Activated CD4-positive, CD25-positive, alpha-beta regulatory T cell (primary cell): ENCODE measurements at places on chromosomes 16 and 17.

GRCh38 chr16:15907863-15908478 is 19.6 kb upstream of the CEP20 start:
- no peak for DNase-seq

- no peak for DNase-seq
Observed at GRCh38 chr16:85625053-85625452, 11.9 kb downstream of the GSE1 start.

- no peak for DNase-seq
Observed at GRCh38 chr16:21645261-21645721, 7.1 kb downstream of the IGSF6 start.

DNA sequence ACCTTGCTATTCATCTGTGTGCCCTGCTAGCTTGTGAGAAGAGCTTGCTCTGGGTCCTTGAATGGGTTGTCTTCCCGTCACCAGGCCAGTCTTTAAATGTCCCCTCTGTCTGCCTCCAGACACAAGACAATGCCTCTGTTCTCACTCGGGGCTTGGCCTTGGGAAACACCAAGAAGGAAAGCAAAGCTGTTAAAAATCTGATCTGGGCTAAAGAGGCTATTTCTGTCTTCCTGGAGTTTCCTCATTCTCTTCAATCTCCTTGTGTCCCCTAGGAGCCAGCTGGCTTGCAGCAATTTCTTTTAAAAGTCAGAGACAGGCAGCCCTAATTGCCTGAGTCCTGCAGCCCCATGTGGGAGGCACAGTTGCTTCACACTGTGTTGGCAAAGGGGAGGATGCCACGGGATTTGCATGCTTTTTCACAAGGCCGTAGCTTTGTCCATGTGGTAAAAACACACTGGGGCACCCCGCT is 2.5 kb downstream of the DNAI2 start:
- DNase-seq = no peak

- DNase-seq = no peak
Observed at GRCh38 chr17:31329221-31329620, 7.8 kb upstream of the EVI2A start.

DNA sequence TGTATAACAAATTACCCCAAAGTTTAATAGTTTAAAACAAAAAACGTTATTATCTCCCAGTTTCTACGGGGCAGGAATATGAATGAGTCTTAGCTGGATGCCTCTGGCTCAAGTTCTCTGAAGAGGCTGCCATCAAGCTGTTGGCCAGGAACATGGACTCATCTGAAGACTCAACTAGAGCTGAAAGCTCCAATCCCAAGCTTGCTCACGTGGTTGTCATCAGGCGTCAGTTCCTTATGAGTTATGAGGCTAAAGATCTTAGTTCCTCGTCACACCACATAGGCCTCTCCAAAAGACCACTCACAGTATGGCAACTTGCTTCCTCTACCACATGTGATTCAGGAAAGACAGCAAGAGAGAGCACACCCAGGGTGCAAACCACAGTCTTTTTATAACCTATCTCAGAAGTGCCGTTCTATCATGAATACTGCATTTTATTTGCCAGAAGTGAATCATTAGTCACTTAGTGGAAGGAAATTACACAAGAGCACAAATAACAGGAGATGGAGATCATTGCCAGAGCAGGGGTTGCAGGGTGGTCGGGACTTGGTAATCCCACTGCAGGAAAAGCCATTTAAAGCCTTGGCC is 48.7 kb upstream of the NLK start:
- no peak for DNase-seq

- DNase-seq = no peak
Observed at GRCh38 chr16:72401084-72401361, 229.1 kb upstream of the PMFBP1 start.
